ENCODE measurements at places on chromosomes 4 and X. TPM values are rescaled to one million over a fixed set of nuclear protein-coding genes. Genes with fewer than 3 reads are reported as not detected.

- no peaks in the 10 kb centered on the region for H3K4me1 ChIP-seq
- DNase-seq = peak; percentile 48
- H3K27me3 ChIP-seq = no peaks in the 10 kb centered on the region
- H3K36me3 ChIP-seq = no peaks in the 10 kb centered on the region
Measured at GRCh38 chrX:47796433-47796906, 40.2 kb upstream of the ZNF81 start.

GRCh38 chr4:206054-206453 lies 81.8 kb downstream of the ZNF718 start:
- H3K4me1 ChIP-seq = no peaks in the 10 kb centered on the region
- no peaks in the 10 kb centered on the region for H3K27me3 ChIP-seq
- no peaks in the 10 kb centered on the region for H3K36me3 ChIP-seq
- no peak overlapping the region for H3K27ac ChIP-seq
- H3K4me3 ChIP-seq = no peak overlapping the region
- DNase-seq = no peak

DNA sequence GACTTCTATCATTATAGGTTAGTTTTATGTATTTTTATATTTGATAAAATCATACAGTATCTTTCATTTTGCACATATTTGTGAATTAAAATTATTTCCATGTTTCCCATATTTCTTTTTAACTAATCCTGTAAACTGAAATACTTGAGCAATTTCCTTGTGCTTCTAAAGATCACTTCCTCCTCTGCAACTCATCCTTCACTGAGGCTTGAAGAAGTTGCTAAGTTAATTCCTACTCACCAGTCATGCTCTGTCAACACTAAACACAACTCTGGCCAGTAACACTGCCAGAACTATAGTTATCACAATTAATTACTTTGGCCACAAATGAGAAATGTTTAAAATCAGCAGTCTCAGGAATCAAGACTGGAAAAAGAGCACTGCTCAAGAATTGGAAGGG lies 6.7 kb downstream of the SPATA4 start:
- no peak for DNase-seq
- no peaks in the 10 kb centered on the region for H3K27me3 ChIP-seq
- H3K4me3 ChIP-seq = no peak overlapping the region
- no peak overlapping the region for H3K27ac ChIP-seq

DNA sequence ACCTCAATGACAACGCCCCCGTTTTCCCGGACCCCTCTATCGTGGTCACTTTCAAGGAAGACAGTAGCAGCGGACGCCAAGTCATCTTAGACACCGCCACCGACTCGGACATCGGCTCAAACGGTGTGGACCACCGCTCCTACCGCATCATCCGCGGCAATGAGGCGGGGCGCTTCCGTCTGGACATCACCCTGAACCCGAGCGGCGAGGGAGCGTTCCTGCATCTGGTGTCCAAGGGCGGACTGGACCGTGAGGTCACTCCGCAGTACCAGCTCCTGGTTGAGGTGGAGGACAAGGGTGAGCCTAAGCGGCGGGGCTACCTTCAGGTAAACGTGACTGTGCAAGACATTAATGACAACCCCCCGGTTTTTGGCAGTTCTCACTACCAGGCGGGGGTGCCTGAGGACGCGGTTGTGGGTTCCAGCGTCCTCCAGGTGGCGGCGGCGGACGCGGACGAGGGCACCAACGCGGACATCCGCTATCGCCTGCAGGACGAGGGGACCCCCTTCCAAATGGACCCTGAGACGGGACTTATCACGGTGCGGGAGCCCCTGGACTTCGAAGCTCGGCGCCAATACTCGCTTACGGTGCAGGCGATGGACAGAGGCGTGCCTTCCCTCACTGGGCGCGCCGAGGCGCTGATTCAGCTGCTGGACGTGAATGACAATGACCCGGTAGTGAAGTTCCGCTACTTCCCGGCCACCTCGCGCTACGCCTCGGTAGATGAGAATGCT lies 2.2 kb downstream of the FAT4 start:
- H3K4me1 ChIP-seq = peaks cover 25% of the 10 kb centered on the region
- H3K36me3 ChIP-seq = no peaks in the 10 kb centered on the region
- no peak overlapping the region for H3K27ac ChIP-seq
- peak overlapping the region; percentile 92 for H3K4me3 ChIP-seq
- DNase-seq = peak; percentile 18

DNA sequence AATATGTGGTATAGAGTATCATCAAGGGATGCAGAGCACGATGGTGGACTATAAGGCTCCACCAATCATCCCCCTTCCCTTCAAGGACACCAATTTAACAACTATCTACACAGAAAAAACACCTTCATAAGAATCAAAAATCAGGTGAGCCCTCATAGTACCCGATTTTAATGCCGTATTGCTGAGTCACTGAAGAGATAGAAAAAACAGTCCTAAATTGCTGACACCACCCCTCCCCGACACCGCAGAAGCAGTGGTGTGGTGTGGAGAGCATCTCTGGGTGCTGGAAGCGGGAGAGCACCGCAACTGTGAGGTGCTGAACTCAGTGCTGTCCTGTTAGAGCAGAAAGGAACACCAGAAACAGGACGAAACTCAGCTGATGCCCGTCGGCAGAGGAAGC lies 49.3 kb downstream of the ABCB7 start:
- no peaks in the 10 kb centered on the region for H3K27me3 ChIP-seq
- no peak overlapping the region for H3K4me3 ChIP-seq
- no peak for DNase-seq
- no peaks in the 10 kb centered on the region for H3K36me3 ChIP-seq
- H3K27ac ChIP-seq = no peak overlapping the region
- H3K4me1 ChIP-seq = no peaks in the 10 kb centered on the region

DNA sequence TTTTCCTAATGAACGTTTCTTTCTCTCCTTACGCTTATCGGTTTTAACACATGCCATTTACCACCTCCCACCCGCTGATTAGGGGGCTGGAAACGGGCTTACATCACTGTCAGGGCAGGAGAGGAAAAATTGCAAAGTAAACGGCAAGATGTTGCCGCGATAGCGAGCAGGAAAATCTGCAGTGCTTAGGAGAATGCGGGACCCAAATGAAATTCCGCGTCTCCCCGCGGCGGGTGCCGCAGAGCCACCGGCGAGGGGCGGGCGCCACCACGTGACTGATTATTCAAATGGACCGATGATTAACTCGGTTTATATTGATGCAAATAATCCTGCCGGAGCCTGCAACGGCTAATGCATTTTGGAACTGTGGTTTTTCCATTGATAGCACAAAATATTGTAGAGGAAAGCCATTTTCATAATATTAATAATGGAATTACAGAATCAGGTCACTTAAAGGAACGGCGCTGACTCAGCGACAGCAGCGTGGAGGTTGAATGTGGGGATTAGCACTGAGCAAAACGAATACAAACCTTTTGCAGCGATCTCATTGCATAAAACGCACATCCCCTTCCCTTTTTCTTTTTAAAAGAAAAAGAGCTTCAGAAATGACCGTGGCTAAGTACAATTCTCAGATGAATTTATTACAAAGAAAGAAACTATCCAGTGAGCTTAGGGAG lies 224.2 kb downstream of the STIM2 start:
- H3K36me3 ChIP-seq = no peaks in the 10 kb centered on the region
- peak overlapping the region; percentile 46 for H3K4me3 ChIP-seq
- H3K27me3 ChIP-seq = peaks cover 39% of the 10 kb centered on the region
- H3K27ac ChIP-seq = no peak overlapping the region
- peaks cover 6% of the 10 kb centered on the region for H3K4me1 ChIP-seq

- no peak for DNase-seq
- no peak overlapping the region for H3K27ac ChIP-seq
- no peaks in the 10 kb centered on the region for H3K27me3 ChIP-seq
- H3K4me3 ChIP-seq = no peak overlapping the region
- no peaks in the 10 kb centered on the region for H3K4me1 ChIP-seq
Measured at GRCh38 chr4:137635108-137635507, 102.8 kb upstream of the PCDH18 start.

DNA sequence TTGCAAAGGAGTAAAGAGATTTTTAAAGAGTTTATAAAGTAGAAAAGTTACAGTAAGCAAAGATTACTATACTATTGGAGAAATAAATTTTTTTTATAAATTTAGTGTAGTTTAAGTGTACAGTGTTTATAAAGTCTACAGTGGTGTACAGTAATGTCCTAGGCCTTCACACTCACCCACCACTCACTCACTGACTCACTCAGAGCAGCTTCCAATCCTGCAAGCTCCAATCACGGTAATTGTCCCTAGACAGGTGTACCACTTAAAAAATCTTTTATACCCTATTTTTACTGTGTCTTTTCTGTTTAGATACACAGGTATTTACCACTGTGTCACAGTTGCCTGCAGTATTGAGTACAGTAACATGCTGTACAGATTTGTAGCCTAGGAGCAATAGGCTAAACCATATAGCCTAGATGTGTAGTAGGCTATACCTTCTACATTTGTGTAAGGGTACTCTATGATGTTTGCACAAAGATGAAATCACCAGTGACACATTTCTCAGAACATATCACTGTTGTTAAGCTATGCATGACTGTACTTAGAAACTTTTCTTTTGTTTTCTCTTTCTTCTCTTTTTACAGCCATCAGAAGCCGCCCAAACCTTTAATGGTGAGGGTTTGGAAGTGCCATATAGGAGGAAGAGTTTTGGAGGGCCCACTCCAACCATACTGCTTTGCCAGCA lies 11.8 kb upstream of the SH3RF1 start:
- peak overlapping the region; percentile 82 for H3K27ac ChIP-seq
- no peaks in the 10 kb centered on the region for H3K36me3 ChIP-seq
- H3K4me3 ChIP-seq = peak overlapping the region; percentile 14
- peaks cover 13% of the 10 kb centered on the region for H3K4me1 ChIP-seq

Gene MCTS1
- 36.7 TPM for total RNA-seq

Gene POLR2B
- 135 TPM for total RNA-seq

Gene CNKSR2
- total RNA-seq = 2.2 TPM

Gene CISD2
- 31.0 TPM for total RNA-seq

Gene MAGEB2
- not detected for total RNA-seq

Gene TIGD2
- total RNA-seq = 5.3 TPM

Gene PRRG3
- 0.17 TPM for total RNA-seq

All from astrocyte (in vitro differentiated cells and primary cell).